ENCODE measurements at places on chromosomes 2 and 18.

DNA sequence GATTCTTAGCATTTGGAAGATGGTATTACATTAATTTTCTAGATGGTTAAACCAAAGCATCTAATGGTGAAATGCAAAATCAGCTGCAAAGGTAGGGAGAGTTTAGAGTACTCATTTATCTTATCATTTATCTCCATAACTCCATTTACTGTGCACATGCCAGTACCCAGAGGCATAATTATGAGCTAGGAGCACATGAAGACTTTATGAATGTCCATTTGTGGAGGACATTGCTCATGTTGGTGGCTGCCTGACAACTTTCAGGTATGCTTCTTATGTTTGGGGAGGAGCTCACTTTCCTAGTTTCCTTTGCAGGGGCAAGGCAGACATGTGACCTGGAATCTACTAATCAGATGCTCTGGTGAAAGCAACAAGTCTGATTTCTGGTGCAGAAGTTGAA, 134.0 kb downstream of the NRP2 start:
- no peak for DNase-seq

GRCh38 chr2:187580462-187581124, 26.4 kb upstream of the TFPI start:
- no peak for DNase-seq

- no peak for DNase-seq
These were observed 795.1 kb upstream of the ZEB2 start for GRCh38 chr2:145315053-145315452.

- DNase-seq, result no peak
These were observed 61.7 kb upstream of the MTIF2 start for GRCh38 chr2:55330541-55331297.

- DNase-seq, result no peak
These were observed 69.2 kb downstream of the HIBCH start for GRCh38 chr2:190250421-190250820.

GRCh38 chr2:208253600-208254117, 1.2 kb downstream of the IDH1 start:
- no peak for DNase-seq

DNA sequence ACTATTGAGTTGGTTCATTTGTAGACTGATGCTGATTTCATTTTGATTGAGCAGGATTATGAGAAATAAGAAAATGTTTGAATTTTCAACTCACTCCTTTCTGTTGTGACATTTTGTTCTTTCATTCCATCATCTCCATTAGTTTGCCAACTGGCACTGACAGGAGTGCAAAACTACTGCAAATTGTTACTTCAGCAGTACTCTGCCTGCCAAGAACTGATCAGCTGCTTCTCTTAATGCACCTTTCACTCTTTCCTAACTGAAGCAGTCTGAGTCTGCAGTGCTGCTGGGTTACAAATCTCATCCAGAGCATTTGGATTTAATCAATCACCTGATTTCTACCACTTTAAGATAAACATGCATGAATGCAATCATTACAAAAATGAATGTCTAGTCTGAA, 70.9 kb downstream of the TMEFF2 start:
- DNase-seq, result no peak

DNA sequence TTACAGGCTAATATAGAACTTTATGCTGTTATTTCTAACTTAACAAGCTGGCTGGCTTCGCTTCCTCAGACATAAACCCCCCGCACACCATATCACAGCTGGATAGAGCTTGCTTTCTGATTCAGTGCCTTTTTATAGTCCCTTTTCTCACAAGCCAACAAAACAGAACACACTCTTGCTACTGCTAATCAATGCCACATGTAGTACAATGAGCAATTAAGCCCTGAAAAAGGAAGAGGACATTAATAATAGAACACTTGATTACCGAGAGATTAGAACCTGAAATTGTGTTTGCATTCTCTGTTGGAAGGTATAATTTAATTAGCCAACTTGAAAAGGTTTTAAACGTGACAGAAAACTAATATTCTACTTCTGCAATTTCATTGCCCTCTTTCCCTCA, 267.7 kb upstream of the CYRIA start:
- DNase-seq, result no peak

DNA sequence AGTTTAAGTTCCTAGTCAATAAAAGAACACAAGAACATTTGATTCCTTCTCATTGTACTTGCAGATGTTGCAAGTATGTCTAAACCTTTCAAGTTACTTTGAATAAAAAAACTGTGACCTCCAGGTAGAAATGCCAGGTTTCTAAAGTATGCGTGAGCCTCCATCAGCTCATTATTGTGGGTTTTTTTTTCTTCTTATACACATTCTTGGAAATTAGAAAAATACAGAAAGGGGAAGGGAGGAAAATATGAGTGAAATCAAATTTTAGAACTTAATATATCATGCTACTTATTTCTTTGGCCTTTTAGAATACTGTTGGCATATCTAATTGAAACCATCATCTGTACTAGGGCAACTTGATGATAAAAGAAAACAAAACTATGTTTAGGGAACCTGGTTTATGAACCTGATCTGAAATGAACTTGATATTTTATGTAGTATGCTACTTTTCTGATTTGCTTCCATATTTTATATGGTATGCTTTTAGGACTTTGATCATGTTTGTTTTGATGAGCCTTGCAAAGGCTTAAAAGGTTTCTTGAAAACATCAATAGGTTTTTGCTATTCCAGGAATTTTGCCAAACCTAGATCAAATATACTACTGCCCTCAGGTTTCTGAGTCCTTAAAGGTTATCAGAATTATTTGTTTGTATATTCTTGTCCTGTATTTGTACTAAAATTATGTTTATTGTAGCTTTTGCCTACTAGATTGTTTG, 130.7 kb upstream of the MAP3K20 start:
- no peak for DNase-seq

DNA sequence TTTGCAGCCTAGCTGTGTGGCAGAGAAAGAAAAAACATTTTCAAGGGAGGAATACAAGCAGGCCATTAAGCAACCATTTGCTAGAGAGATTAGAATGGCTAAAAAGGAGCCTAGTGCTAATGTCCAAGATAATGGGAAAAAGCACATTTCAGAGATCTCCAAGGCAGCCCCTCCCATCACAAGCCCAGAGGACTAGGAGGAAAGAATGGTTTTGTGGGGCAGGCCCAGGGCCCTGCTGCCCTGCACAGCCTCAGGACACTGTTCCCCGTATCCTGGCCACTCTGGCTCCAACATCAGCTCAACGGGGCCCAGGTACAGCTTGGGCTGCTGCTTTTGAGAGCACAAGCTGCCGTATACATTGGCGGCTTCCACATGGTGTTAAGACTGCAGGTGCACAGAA, 16.5 kb upstream of the GBX2 start:
- no peak for DNase-seq

GRCh38 chr2:229695961-229696360, 18.4 kb downstream of the DNER start:
- no peak for DNase-seq

DNA sequence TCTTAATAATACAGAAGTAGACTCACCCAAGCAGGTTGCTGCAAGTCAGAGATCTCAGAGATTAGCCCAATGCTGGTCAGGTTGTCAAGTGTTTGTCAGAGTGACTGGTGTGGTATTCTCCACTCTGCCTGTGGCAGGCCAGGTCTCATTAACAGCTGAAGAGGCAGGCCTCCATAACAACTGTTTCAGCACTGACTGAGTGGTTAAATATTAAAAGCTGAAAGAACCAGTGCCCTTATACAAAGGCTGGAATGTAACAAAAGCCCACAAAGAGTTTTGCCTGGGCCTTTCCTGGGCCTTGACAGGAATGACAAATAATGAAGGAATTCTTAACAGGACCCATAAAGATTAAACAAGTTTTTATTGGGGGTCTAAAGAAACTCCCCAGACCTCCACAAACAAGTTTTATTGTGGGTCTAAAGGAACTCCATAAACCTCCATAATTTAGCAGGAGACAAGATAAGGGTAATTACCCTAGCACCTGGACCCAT, 26.8 kb downstream of the SULT1C2 start:
- DNase-seq, result no peak

DNA sequence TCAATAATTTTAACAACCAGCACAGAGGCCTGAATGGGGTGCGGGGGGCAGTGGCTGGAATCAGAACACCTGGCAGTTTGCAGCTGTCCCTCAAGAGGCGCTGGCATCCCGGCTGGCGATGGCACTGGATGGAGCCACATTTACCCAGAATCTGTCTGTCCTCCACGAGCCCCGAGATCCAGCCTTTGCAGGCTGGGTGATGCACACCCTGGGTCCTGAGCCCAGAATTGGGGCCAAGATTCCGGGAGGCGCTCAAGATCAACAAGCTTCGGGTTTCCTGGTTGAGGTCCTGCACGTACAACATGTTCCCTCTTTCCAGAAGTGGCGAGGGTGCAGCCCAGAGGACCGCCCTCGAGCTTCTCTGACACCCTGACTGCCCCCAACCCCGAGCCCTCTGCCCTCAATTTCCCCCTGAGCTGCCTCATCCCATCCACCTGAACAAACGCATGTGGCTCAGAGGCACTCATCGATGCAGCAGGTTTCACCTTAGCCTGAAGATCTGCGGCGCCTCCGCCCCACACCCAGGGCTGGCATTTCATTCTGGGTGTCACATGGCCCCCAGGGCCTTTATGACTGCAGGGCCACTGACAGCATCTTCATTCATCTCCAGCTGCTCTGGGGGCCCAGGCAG, 97.5 kb downstream of the TFCP2L1 start:
- DNase-seq, result no peak

GRCh38 chr2:8694737-8695136, 12.9 kb downstream of the ID2 start:
- DNase-seq, result no peak

DNA sequence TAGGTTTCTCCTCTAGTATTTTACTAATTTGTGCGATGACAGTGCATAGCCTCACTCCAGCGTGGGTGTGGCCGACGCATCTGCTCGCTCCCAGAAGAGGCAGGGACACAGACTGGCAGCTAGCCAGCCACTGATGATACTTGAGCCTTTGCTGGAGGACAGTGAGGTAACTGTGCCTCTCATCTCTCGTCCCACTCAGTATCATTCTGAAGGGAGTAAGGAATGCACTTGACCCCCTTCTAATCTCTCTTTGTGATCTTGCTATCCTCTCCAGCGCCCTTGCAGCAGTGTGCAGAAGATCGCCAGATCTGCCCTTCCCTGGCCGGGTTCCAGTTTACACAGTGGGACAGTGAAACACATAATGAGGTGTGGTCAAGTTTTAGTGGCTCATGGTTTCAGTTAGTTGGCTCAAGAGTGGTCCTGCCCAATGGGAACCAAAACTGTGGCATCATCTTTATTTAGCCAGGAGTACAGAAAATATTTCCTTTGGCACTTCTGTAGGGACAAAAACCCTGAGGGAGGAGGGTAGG, 17.5 kb downstream of the NCAPH start:
- no peak for DNase-seq

DNA sequence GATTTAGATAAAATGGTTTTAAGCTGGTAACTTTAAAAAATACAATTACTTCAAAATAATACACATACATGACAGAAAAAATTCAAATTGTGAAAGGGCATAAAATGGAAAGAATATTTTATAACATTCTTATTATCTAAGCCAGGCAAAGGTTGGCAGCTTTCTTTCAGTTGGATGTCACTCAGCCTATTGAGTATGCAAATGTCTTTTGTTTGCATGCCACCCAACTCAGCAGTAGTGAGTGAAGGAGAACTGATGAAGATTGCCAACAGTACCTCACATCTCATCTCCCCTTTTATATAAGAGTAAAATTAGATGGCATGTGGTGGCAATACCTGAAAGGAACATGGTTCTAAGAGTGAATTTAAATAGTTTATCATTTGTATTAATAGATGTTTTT, 24.8 kb downstream of the BMPR2 start:
- DNase-seq, result no peak

- DNase-seq, result no peak
These were observed 160.6 kb upstream of the RMP24 start for GRCh38 chr18:35811896-35812295.

DNA sequence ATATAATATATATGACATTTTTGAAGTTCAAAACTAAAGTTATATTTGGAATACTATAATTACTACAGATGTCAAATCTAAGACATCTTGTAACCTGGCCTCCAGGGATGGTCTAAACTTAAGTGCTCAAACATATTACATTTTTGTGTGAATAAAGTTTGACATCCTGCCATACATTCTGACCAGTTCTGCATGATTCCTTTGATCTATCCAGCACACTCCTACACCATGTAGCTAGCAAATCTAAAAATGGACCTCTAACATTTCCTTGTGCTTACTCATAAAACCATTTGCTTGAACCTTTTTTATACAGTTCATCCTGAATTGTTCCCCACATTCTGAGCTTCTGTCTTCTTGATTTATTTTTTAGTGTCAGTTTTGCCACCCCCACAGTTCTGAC, 294.3 kb upstream of the ZNF804A start:
- DNase-seq, result no peak

GRCh38 chr2:51153236-51153635, 121.3 kb upstream of the NRXN1 start:
- no peak for DNase-seq

- no peak for DNase-seq
These were observed 148.1 kb downstream of the SLC4A3 start for GRCh38 chr2:219775506-219775905.

GRCh38 chr18:79167526-79168190, 98.5 kb downstream of the ATP9B start:
- DNase-seq, result no peak

DNA sequence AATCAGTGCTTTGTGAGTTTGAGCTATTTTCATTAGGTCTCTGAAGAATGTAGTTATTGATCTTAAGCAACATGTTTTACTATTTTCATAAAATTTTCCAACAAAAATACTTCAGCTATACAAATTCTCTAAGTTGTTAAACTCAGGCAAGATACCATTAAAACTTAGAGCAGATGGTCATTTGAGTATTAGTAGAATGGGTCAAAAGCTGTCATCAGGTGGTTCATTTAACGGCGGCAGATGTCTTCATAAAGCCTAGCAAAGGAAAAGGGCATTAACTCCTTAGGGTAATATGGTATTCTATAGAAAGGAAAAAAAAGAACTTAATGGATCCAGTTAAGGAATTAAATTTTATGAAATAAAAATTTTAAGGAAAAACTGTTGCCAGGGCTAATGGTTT, 19.2 kb downstream of the MIB1 start:
- no peak for DNase-seq

DNA sequence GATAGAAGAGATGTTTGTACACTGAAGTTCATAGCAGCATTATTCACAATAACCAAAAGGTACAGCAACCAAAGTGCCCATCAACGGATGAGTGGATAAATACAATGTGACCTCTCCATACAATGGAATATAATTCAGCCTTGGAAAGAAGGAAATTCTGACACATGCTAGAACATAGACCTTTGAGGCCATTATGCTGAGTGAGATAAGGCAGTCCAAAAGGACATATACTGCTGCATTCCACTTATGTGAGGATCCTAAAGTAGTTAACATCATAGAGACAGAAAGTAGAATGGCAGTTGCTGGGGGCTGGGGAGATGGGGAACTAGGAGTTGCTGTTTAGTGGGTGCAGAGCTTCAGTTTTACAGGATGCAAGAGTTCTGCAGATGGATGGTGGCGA, 38.2 kb upstream of the GLI2 start:
- no peak for DNase-seq

GRCh38 chr2:104734937-104735586, 118.9 kb upstream of the POU3F3 start:
- no peak for DNase-seq

GRCh38 chr2:226529556-226529955, 270.1 kb downstream of the IRS1 start:
- no peak for DNase-seq

GRCh38 chr2:71566372-71566771, 113.0 kb downstream of the DYSF start:
- no peak for DNase-seq
